ENCODE measurements at places on chromosomes 2 and 18. TPM values are rescaled to one million over a fixed set of nuclear protein-coding genes. Genes with fewer than 3 reads are reported as not detected.

DNA sequence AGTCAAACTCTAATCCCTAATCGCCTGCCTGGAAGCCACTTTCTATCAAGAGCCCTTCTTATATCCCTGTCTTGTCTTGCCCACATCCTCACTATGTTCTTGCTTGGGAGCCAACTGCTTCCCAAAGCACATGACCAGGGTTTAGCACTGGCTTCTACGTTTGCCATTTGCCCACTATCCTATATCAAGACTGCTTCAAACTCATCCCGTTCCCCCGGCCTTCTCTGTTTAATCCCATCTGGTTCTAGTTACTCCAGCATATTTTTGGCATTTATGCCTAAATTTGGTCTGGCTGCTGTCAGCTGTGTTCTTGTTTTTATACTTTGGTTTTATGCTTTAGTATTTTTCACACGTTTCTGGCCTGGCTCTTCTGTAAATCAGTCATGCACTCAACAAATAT lies 40.2 kb downstream of the POLR1A start:
- H3K36me3 ChIP-seq: peaks cover 34% of the 10 kb centered on the region

The RIOK3 gene
- 38.7 TPM for total RNA-seq

The STPG4 gene
- total RNA-seq: not detected

DNA sequence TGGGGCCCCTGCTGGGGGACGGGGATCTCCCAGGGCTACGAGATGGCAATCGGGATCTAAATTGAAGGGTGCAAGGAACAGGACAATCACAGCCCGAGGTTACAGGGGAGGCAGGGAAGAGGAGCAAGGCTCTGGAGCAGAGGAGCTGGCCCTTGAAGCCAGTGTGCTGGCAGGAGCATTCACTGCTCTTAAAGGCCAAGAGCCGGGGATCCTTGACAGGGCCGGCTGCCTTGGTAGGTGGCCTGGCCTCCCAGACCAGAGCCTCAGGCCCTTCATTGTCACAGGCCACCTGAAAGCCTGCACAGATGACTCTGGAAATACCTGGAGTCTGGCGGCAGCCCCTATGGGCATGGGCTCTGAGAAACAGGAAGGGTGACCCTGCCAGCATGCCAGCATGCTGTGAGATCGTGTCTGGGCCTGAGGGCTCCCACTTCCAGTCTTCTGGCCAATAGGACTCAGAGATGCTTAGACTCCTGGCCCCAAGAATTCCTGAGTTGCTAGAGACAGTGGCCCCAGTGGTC lies 38.7 kb downstream of the PDIA6 start:
- H3K4me3 ChIP-seq: no peak overlapping the region
- no peaks in the 10 kb centered on the region for H3K4me1 ChIP-seq
- peak; percentile 82 for DNase-seq
- H3K36me3 ChIP-seq: no peaks in the 10 kb centered on the region

The AKAIN1 gene
- total RNA-seq: not detected

- peak overlapping the region; percentile 21 for H3K27ac ChIP-seq
- DNase-seq: no peak
- H3K4me1 ChIP-seq: peaks cover 27% of the 10 kb centered on the region
- no peak overlapping the region for H3K4me3 ChIP-seq
- H3K36me3 ChIP-seq: peaks cover 40% of the 10 kb centered on the region
Measured at GRCh38 chr2:63862806-63863205, 21.1 kb downstream of the UGP2 start.

DNA sequence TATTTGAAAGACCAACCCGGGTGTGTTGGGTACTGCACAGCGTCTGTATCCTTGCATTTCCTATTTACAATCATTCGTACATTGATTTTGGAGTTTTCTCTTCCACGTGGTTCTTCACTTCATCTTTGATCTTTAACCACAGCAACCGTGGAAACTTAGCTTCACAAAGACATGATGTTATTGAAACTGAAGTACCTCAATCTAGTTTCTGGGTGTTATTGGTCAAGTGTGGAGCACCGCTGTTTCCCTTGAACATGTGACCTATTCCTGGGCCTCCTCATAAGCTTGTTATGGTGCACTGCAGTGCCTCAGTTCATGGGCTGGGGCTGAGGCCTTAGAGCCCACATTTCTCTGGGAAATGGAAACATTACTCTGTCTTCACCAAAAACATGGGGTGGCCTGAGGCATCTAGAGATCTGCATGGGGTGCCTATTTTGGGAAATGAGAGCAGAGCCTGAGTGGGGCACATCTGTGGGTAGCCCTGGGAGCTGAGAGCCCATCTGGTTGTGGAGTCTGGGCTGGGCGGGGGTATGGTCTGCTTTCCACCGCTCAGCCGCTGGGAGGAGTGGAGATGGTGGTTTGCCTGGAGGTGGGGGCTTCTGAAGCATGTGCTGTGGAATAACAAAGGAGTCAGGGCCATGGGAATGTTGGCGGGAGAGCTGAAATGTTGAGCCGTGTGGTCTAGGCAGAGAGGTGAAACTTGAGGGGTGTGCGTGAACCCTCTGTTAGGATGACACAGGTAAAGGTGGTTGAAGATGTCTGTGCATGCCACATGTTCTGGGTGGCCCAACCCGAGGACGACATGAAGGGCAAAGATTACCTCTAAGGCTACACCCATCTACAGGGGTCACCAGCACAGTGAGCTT lies 37.4 kb downstream of the ZNF236 start:
- no peak for DNase-seq
- H3K4me3 ChIP-seq: no peak overlapping the region
- H3K27me3 ChIP-seq: no peaks in the 10 kb centered on the region
- no peak overlapping the region for H3K27ac ChIP-seq
- peaks cover 37% of the 10 kb centered on the region for H3K36me3 ChIP-seq
- H3K4me1 ChIP-seq: peaks cover 4% of the 10 kb centered on the region

DNA sequence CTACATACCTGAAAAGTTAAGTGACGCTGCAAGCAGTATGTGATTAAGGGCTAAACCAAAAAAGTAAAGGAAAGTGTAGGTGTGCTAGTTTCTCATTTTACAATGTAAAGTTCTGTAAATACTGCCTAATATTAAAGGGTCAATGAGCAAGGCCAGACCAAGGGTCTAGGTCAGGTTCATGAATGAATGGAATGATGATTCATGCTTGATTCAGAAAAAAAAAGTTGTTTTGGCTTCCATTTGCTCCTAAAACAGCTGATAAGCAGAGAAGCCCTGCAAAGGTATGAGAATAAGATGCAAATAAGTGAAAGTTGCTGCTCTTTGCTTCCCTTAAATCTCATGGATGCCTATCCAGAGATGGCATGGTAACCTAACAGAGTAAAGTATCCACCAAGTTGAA lies 61.3 kb downstream of the PTRHD1 start:
- H3K4me1 ChIP-seq: no peaks in the 10 kb centered on the region
- no peak overlapping the region for H3K4me3 ChIP-seq
- peaks cover 38% of the 10 kb centered on the region for H3K36me3 ChIP-seq
- no peak for DNase-seq
- H3K27ac ChIP-seq: no peak overlapping the region
- H3K27me3 ChIP-seq: no peaks in the 10 kb centered on the region

GRCh38 chr2:113136828-113137775 lies 9.7 kb downstream of the IL1RN start:
- H3K27me3 ChIP-seq: no peaks in the 10 kb centered on the region
- no peak overlapping the region for H3K4me3 ChIP-seq
- no peaks in the 10 kb centered on the region for H3K36me3 ChIP-seq
